AG08395 (cell line): ENCODE measurements at places on chromosomes 16 and 17.

- no peak for DNase-seq
These were observed 10.7 kb downstream of the CTC1 start for GRCh38 chr17:8237175-8237574.

- DNase-seq = no peak
These were observed 15.7 kb downstream of the ENDOV start for GRCh38 chr17:80430446-80431245.

DNA sequence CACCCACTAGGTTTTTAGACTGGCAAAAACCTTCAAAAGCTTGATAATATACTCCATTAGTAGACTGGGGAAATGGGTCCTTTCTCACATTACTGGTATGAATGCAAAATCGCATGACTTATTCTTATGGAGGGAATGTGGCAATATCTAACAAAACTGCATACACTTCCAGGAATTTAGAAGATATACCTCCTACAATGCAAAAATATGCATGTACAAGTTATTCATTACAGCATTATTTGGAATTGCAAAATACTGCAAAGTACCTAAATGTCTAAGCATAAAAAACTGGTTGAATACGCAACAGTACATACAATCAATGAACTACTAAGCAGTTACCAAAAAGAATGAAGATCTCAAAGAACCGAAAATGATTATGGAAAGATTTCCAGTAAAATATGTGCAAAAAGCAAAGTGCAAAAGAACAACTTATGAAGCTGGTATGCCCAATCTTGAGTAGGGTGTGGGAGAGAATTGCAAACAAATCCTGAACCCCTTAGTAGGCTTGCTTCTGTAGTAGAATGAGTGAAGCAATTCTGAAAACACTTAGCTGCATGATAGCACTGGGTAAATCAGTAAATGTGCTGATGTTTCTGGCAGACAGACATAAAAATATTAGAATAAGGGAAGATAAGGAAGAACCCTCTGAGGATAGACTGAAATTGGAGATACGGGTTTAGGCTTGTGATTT lies 180.1 kb downstream of the PARN start:
- DNase-seq = peak; percentile 6

GRCh38 chr17:36938566-36939051 lies 1.3 kb downstream of the LHX1 start:
- no peak for DNase-seq

GRCh38 chr16:66662445-66663194 lies 33.9 kb downstream of the CMTM4 start:
- DNase-seq = peak; percentile 51

DNA sequence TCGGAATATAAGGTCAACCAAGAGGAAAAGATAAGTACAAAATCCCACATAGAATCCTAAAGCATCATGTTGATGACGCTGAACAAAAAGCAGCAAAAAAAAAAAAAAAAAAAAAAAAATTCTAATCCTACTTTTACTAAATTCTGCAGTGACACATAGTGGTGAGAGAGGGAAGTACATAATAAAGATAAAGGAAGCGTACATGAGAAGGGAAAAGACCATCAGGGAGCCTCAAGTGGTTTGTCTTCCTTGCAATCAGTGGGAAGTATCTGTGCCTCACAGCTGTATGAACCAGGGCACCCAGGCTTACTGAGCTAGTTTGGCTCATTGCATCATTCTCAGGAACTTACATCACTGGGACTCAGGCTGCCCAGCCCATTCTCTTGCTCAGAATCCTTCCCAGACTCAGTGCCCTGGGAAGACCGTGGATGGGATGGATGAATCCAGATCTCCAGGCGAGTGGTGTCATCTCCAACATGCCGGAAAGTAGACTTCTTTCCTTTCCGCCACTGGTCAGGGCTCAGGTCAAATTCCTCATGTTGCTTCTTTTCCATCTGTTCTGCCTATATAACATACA lies 21.2 kb downstream of the SMG6 start:
- peak; percentile 69 for DNase-seq

DNA sequence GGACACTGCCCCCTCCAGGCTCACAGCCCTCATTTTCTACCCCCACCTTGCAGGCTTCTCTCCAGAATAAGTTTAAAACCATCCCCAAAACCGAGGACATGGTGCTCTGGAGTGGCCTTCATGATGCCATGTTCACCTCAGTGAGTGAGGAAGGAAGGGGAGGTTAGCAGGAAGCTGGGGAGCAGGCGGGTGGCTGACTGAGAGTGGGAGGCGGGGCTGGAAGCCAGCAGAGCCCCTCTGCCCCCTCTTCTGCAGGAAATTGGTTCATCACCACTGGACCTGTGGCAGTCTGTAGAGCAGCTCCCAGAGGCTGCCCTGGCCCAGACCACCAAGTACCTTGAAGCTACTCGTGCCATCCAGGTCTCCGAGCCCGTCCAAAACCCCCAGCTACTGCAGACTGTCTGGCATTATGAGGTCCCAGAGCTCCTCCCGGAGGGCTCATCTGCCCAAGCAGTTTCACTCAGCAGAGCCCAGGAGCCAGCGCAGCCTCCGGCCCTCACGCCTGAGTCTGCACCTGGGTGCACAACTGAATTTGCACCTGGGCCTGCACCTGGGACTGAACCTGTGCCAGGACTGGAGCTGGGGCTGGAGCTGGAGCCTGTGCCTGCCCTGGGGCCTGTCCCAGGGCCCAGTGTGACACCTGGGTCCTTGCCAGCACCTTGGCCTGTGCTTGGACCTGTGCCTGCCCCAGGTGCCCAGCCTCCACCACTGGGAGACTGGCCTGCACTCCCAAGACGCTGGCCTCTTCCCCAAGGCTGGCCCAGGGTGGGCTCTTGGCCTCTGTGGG lies 19.0 kb downstream of the C16orf96 start:
- DNase-seq = no peak

- no peak for DNase-seq
These were observed 1.4 kb downstream of the CBFB start for GRCh38 chr16:67030221-67030962.

DNA sequence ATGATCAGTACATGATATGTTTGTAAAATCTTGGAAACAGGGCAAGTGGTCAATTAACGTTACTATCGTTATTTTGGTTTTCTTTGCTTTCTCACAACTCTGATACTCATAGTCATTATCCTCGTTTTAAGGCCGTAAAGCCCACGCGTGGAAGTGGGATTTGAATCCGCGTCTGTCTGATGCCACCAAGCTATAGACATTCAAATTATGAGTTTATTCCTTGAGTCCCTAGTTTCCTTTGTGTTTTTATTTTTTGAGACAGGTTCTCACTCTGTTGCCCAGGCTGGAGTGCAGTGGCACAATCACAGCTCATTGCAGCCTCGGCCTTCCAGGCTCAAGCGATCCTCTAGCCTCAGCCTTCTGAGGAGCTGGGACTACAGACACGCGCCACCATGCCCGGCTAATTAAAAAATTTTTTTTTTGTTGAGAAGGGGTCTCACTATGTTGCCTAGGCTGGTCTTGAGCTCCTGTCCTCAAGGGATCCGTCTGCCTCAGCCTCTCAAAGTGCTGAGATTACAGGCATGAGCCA lies 1.0 kb downstream of the DCTN5 start:
- no peak for DNase-seq

DNA sequence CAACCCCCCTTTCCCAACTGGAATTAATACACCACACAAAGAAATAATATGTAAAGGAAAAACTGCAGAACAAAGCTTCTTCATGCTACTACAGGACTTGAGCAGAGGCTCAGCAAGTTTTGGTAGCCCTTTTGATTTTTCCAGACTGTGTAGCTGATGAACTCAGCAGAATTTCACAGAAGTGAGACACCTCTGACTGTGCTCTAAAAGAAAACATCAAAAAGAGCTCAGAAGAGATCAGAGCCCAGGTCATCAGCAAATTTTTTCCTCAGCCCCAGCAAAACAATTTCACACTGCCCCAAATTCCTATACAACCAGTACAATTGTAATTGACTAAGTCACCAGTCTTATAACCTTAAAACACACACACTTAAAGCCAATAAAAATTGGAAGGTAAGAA lies 38.0 kb downstream of the TTC19 start:
- DNase-seq = no peak

DNA sequence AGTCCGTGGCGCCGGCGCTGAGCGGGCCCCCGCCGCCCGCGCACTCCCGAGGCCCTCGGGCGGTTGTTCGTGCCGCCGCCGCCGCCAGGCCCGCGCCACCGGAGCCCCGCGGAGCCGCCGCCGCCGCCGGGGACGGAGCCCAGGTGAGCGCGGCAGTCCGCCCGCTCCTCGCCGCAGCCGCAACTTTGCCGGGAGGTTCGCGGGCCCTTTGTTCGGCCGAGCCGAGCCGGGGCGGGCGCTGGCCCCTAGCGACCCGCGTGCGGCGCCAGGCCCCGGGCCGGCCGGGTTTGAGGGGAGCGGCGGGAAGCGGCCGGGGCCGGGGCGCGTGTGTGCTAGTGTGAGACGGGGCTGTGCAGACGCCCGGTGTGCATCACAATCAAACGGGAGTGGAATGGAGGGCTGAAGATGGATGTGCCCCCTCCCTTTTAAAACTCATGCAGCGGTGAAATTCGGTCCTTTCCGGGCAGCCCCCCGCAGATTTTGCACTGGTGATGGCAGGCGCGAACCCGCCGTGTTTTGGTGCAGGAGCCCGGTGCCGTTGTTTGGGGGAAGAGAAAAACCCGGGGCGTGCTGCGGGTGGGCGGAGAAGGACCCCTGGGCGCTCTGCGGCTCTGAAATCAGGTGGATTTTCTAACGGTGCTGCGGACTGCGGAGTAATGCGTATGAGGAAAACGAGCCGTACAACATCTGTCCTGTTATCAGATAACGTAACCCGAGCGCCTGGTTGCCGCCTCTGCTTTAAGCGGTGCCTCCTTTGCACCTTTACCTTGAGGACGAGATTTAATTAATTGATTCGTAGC lies 823 bp downstream of the TNRC6C start:
- peak; percentile 7 for DNase-seq

DNA sequence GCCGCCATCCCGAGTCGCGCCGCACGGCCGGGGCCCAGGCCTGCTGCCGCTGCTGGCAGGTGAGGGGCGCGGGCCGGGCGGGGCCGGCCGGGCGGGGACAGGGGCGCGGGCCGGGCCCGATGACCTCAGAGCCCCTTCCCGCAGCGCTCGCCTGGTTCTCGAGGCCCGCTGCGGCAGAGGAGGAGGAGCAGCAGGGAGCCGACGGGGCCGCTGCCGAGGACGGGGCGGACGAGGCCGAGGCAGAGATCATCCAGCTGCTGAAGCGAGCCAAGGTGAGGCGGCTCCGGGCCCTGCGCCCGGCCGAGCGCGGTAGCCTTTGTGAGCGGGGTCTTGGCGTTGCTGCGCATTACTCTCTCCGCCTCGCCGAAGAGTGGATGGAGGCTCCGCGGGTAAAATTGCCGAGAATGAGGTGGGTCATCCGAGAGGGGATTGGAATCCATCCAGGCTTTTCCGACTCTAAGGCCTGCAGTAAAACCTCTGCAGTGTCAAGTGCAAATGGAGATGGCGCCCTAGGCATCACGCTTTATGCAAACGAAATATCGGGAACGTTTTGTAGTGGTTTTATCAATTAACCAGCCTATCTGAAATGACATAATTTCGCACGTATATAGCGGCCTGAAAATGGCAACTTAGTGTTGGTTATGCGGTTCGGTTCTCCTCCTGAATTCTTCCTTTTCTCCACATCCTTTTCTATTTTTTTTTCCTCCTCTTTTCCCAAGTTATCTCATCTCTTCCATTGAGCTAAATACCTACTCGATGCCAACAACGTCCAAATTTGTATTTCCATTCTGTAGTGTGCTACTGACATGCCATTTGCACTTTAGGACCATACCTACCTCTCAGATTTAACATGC lies 577 bp downstream of the TTC19 start:
- peak; percentile 41 for DNase-seq
